NCI-H2081 treated with DMSO at 0.1 percent for 48 hours (cell line): ENCODE measurements at places on chromosomes 2 and 18.
A peak's percentile ranks its signal among the peaks of the same experiment; 100 is the strongest.

DNA sequence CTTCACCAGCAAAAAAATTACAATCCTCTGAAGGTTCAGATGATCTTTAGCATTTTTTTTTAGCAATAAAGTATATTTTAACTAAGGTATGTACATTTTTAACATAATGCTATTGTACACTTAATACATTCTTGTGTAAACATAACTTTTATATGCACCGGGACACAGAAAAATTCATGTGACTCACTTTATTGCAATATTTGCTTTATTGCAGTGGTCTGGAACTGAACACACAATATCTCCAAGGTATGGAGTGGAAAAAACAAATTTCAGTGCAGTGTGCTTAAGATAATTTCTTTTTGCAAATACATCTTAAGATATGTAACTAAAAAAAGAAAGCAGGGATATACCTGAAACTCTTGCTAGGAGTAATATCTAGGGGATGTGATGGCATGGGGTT, 5.1 kb upstream of the TWSG1 start:
- DNase-seq, result no peak

- peak; percentile 76 for DNase-seq
Observed at GRCh38 chr2:37306024-37306423, 18.6 kb downstream of the PRKD3 start.

DNA sequence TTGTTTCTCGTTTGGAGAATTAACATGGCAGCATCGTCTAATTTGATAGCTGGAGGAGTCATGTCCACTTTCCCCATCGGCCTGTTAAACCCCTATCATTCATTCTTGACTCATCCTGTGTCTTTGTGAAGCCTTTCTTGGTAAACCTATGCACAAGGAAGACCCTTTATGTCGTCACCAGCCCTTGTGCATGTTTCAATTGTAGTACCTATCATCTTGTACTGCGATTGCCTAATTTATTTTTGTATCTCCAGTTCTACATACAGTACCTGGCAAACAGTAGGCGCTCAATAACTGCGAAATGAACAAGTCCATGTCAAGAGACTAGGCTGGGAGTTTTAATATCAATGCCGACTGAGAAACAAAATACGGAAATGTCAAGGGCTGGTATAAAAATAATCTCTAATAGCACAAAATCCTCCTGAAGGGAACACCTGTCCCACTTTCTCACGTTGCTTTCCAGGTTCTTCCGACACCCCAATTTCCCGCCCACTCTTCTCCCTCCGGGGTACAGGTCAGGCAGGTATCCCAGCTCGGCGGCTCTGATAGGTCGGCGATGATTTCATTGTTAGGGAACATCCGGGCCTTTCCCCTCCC, 1.3 kb upstream of the PPM1B start:
- no peak for DNase-seq

DNA sequence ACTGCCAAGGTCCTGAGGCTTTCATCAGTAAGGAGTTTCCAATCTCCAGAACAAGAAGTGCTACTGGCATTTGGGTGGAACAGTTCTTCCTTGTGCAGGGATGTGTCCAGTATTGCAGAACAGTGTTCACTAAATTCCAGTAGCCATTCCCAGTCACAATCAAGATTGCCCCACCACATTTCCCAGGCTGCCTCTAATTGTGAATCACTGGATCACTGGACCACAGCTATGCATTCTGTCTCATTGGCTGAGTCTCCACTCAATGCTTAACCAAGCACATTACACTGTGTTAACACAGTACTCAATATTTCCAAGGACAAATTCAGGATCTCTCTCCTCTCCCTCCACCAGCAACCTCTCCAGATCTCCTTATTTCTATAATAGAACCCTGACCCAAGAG, 160.2 kb upstream of the CCDC150 start:
- DNase-seq, result no peak

DNA sequence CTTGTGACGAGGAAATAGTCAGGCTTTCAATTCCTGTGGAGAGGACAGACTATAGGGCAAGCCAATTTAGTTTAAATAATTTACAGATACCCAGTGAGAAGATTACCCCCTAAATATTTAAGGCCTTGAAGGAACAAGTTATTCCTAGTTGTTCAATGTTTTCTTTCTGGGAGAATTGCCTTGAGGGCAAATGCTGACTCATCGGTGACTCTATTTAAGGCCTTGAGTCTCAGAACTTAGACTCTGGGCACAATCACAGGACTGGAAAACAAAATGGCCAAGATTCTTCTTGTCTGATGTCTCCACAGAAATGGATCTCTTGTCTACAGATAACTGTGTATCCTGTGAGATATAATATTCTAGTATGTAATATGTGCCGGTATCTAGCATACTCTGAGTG, 467.1 kb downstream of the SUCLG1 start:
- DNase-seq, result no peak

GRCh38 chr2:172179045-172179701, 76.5 kb upstream of the DLX2 start:
- DNase-seq, result no peak

DNA sequence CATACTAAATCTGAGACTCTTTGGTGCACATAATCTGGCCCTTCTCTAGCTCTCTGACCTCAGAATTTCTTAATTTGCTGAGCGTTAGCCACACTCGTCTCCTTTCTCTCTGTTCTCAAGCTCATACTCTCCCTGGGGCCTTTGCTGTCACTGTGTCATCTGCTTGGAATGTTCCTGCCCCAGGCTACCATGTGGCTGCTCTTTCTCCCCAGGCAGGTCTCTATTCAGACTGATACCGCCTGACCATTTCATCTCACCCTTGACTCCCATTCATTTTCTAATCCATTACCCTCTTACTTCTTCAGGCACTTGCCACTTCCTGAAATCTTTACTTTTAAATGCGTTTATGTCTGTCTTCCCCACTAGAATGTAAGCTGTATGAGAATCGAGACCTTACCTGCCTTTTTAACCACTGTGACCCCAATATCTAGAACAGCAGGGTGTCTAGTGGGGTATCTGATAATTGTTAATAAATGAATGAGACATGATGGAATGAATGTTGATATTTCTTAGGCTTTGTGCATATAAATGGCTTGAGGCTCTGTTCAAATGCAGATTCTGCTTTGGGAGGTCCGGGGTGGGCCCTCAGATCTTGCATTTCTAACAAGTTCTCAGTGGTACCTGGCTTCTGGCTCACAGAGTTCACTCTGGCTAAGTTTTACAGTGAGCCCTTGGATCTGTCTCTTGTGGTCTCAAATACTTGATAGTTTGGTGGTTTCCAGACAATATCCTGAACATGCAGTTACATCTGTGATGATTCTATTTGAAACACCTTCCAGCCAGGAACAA, 89.9 kb upstream of the EPC2 start:
- no peak for DNase-seq

DNA sequence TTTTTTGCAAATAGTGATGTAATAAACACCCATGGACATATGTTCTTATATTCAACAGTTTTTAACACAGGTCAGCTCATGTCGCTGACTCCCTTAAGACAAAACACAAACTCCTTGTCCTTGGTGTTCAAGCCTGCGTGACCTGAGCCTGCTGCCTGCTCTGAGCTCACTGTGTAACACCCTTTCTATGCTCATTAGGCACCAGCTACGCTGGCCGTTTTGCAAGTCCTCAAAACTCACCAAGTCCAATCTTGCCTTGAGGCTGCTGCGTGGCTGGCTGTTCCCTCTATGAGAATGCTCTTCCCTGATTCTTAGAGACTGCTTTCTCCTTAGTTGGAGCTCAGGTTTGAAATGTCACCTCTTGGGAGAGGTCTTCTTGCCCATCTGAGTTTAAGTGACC, 100.5 kb upstream of the GLI2 start:
- no peak for DNase-seq

GRCh38 chr2:44479127-44479887, 117.6 kb downstream of the CAMKMT start:
- DNase-seq, result peak; percentile 89

DNA sequence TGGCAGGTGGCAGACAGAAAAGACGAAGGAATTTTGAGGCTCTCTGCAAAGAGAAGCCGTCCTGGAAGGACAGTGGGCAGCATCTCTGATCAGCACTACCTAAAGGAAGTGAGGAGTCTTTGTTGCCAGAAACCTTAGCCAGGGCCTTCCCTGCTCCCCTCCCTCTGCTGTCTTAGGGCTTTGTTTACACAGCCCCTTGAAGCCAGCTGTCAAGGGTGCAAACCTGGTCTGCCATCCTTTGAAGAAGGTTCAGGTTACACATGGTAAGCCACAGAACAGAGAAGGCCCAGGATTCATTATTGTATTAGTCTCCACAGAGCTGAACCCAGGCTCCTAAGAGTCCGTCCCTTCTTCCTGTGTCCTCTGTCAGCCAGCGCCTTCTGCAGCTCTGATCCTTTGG, 356.7 kb downstream of the TGIF1 start:
- no peak for DNase-seq

DNA sequence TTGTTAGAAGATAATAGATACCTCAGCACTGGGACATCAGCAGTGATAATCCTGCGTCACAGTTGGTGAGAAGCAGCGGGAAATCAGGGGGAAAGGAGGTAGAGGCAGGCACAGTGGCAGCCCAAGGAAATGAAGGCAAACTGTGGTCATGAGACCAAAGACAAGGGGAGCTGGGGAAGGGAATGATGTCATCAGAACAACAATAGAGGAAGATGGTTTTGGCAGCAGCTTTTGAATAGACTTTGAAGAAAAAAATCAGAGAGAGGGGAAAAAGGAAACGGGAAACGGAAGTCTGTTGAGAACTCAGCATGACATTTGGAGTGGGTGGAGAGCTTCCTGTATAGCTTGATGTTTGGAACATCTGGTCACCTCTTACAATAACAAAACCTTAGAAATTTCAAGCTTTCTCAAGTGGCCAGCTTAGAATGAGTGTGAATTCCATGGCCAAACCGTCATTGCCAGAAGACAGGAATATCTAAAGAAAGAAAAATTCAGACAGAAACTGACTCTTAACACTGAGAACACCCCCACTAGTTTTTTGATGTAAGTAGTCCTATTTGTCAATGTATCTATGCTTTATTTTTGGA, 18.4 kb upstream of the YES1 start:
- DNase-seq, result no peak

GRCh38 chr2:12070581-12070980, 324.1 kb downstream of the LPIN1 start:
- no peak for DNase-seq

- no peak for DNase-seq
Observed at GRCh38 chr2:102112692-102113665, 29.6 kb upstream of the IL1R1 start.

- no peak for DNase-seq
Observed at GRCh38 chr2:73292906-73293533, 328 bp downstream of the EGR4 start.

DNA sequence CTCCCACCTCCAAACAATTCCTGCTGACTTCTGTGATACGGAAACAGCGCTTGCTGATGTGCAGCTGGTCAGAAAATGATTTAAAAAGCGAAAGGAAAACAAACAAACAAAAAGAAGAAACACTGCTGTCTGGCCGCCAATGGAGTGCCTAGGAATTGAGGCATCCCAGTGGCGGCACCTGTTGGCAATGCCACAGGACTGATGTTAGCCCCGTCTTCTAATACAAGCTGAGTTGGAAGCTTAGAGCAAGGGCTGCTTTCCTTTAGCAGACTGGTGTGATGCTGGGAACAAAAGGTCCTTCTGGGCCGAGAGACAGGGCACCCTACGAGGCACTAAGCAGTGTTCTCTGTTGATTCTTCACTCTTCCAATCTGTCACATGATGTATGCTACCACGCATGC, 163.6 kb upstream of the REV1 start:
- no peak for DNase-seq

GRCh38 chr18:49588971-49589370, 27.1 kb downstream of the LIPG start:
- no peak for DNase-seq

- DNase-seq, result peak; percentile 31
Observed at GRCh38 chr2:176534798-176535466, 265.7 kb downstream of the MTX2 start.

- no peak for DNase-seq
Observed at GRCh38 chr2:26300234-26300925, 45.6 kb upstream of the SELENOI start.

- DNase-seq, result no peak
Observed at GRCh38 chr2:236833501-236834073, 252.1 kb upstream of the COPS8 start.

GRCh38 chr2:84537251-84537650, 21.0 kb downstream of the DNAH6 start:
- DNase-seq, result no peak

- DNase-seq, result peak; percentile 1
Observed at GRCh38 chr2:10903861-10904210, 7.9 kb upstream of the KCNF1 start.

DNA sequence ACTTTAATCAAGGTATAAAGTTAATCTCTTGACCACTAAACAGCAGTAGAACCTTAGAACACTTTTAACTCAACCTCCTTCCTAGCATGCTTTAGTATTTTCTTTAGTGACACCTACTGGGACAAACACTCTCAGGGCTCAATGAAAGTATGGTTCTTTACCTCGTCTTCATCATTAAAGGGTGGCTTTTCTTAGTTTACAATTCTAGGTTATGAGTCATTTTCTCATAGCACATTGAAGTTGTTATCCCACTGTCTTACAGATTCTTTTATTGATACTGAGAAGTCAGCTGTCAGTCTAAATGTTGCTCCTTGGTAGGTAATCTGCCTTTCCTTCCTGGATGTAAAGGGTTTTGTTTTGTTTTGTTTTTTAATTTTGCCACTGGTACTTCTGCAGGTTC, 38.0 kb downstream of the SIGLEC15 start:
- DNase-seq, result no peak

GRCh38 chr2:38671303-38671702, 5.4 kb downstream of the GALM start:
- no peak for DNase-seq

DNA sequence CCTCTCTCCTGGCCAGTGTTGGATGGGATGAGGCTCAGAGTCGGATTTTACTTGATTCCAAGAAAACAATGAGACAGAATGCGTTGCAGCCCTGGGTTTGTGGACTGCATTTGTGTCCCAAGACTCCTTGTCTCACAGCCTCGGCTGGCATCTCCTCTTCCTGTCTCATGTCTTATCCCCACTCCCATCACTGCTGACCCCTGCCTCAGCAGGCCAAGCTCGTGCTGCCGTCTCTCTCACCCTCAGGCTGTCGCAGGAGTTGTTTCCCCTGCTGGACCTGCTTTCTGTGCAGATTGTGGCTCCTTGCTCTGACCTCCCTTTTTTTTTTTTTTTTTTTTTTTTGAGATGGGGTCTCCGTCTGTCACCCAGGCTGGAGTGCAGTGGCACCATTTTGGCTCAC, 70.2 kb upstream of the RALBP1 start:
- DNase-seq, result no peak

DNA sequence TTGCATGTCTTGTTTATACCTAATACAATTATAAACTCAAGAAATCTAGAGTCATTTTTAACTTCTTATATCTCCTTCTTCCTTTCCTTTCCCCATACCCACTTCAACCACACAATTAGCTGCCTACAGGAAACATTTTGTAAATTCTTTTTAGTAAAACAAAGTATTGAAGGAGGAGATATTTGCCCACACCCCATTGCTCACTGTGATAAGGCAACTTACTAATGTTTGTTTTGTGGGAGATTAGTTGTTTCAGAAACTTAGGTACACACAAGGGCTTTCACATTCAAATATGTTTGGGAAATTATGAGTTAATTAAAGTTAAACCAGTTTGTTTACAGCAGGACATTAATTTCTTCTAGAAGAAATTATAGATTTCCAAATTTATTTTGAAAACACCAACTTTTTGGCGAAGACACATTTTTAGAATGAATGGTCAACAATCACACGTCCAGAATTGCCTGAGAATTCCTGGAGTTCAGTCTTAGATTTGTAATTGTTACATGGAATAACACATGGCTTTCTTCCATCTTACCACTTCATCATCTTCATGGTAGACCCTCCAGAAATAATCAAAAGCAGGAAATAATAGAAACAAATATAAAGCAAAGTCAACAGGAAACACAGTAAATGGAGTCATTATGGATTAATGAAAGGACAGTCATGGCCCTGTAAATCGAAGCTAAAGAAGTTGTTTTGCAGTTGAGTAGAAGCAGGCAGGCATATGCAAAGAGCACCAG, 62.5 kb upstream of the RAB27B start:
- DNase-seq, result no peak
